ENCODE measurements at places on chromosomes 11 and 22.

- no peak for DNase-seq
Measured at GRCh38 chr11:129803533-129803932, 12.1 kb upstream of the TMEM45B start.

DNA sequence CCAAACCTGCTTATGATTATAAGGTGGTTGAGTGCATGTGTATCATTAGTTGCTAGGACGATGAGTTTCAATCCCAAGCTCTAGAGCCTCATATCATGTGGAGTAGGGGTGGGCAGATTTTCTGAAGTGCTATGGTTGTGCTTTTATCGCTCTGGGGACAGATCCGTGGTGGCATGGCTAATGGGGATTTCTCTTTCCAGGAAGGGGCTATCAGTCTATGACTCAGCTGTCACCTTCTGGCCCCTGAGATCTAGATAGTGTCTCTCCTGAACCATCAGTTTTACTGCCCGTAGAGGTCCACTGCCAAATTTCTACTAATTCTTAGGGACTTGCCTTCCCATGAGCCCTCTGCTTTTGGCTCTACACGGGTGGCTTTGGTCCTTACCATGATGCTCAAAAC is 51.8 kb downstream of the FDX1 start:
- DNase-seq: no peak

DNA sequence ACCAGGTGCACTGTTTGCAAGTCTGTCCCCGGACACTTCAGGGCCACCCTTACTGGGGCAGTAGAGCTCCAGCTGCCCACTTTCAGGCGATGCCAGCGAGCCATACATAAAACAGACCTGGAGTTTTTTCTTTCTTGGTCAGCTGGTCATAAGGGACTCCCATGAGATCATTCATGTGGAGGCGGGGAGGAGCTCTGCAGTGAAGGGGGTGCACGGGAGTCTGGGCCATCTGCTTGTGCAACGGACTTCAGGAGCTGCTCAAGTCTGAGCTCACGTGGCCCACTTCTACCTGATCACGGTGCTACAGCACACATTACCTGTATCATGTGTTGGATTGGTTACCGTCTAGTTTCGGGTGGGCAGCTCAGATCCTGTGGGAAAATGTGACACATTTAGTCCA is 9.2 kb upstream of the MRGPRF start:
- DNase-seq: no peak

GRCh38 chr11:68145120-68145866 is 24.1 kb upstream of the CHKA start:
- no peak for DNase-seq

- DNase-seq: no peak
Measured at GRCh38 chr11:66118847-66119246, 48.8 kb downstream of the PACS1 start.

DNA sequence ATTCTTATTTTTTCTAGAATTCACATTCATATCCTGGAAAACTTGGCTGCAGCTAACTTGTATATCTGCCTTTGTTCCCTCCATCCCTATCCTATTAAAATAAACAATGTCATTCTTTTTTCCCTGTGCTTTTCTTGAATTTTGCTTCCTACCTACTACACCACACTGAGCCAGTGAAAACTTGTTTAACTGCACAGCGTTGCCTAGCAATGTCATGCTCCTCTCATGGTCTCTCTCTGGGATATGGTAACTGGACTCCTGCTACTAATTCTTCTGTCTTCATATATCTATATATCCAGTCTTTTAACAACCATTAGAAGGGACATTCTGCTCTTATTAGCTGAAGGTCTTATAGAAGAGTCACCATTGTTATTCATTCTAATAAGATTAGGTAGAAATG is 434.4 kb downstream of the METTL15 start:
- DNase-seq: no peak

GRCh38 chr11:3667149-3668035 is 3.8 kb downstream of the CHRNA10 start:
- DNase-seq: no peak

DNA sequence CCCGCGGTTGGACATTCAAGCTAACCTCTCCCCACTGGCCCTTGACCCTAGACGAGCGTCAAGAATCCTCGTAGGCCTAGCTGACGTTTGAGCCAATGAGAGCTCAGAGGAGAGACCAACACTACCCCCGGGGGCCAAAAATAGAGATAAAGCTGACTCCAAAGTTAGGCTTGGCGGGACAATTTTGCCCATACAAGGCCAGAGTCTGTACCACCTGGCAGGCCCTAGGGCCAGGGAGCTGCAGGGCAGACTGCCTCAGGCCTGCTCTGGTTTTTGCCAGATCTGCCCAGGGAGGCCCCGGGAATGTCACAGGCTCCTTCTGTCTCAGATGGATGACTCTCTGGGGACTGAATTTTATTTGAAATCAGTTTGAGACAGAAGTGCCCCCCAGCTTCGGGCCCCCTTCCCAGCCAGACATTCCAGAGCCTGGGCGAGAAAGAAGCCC is 40.8 kb upstream of the ACCSL start:
- DNase-seq: no peak

DNA sequence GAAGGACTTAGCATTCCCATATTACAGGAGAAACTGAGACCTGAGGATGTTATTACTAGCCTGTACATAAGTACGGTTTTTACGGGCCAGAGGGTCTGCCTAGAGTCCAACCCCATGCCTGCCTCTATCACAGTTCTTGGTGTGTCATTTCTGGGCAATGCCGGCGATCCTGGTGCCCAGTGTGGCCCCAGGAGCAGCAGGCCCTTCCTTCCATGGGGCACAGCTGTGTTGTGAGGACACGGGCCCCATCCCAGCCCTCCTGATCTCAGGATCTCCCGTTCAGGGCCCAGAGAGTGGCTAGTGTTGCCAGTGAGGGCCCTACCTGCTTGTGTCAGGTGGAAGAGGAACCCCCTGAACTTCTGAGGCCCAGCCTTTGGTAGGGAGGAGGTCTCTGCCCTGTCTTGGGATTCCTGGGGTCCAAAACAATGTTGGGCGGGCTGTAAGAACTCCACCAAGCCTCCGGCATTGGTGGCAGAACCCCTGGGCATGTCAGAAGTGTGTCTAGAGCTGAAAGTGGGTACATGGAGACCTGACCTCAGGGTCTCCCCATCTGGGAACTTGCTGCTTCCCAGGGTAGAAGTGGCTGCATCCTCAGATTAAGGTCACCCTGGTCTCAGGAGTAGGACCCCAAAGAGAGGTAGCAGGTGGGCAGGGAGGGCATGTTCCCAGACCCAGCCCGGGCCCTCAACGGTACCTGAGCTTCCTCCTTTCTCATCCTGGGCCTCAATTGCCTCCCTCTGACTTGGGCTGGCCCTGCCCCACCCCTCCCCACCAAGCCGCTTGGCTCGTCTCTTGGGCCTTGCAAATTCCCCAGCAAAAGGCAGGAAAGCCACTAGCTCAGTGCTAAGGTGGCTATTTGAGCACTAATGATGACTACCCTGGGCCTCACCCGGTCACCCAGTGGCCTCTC is 74.6 kb upstream of the KCNQ1OT1 start:
- DNase-seq: no peak

DNA sequence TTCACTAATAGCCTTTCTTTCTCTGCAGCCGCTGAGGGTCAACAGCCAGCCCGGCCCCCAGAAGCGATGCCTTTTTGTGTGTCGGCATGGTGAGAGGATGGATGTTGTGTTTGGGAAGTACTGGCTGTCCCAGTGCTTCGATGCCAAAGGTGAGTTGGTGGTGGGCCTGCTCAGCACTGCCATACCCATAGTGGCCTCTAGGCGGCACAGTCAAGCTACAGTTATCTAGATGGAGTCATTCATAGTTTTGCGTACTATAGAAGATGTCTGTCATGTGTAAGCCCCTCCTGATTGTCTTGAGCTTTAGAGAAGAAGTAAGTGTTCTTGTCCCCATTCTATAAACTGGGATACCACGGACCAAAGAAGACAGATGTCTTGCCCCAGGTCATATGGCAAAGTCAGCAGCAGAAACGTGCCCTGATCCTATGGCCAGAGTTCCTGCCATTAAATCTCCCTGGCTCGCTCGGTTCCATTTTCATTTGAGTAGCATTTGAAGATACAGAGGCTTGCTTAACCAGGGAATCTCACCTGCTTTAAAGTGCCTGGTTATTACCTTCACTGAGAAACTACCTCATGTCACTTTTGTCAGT is 42.1 kb upstream of the CRTAM start:
- peak; percentile 41 for DNase-seq

DNA sequence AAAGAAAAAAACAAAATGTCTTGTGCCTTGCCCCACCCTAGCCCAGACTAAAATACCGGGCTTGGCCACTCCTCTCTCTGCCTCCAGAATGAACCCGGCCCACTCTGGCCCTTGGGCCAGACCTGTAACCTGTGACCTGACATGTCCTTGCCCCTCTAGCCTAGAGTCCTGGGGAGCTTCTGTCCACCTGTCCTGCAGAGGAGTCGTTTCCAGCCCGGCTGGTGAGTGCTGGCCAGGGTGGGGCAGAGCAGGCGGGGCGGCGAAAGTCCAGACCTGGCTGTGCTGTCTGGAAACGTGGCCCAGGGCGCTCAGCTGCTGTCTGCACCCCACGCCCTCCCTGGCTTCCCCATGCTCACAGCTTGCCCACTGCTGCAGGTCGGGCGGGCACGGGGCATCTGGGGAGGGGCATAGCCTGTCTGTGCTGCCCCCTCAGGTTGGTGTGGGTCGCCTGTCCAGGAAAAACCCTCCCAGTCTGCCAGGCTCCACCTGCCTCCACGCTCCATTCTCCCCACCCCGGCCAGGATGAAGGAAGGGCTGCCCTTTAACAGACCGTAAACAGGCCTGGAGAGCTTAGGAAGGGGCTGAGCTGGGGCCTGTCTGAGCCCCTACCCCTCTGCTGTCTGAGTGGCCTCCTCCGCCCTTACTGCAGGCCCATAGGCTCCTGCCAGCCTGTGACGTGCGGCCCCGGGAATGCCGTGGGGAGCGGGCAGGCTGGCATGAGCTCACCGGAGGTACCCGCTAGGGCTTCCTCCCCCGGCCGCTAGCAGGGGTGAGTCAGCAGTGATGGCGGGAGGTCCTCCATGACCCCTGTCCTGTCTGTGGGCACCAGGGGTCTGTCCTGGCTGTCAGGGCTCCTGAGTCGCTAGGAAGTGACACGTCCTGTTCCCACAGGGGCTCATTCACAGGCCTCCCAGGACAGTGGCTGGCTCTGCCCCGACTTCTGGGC is 1.9 kb downstream of the CD151 start:
- no peak for DNase-seq

GRCh38 chr22:47127441-47127871 is 365.0 kb downstream of the TBC1D22A start:
- no peak for DNase-seq

- peak; percentile 36 for DNase-seq
Measured at GRCh38 chr11:61509043-61510029, 787 bp downstream of the LRRC10B start.

DNA sequence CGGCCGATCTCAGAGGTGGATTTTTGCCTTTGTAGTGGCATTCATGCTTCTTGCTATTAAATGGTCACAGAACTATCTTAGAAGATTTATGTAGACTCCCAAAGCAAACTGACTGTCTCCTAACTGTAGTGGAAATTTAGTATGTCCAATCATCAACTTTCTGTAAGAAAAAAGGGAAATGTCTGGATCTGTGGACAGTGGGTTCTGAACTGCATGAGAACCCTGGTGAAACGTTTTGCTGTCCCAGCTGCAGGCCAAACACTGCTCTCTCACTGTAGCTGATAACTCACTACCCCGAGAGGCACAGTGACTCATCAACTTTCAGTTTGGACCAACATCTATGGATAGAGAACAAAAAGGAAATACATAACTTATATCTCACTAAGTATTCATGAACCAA is 387.1 kb downstream of the SOX6 start:
- no peak for DNase-seq

- no peak for DNase-seq
Measured at GRCh38 chr22:24588381-24588756, 4.5 kb downstream of the LRRC75B start.

DNA sequence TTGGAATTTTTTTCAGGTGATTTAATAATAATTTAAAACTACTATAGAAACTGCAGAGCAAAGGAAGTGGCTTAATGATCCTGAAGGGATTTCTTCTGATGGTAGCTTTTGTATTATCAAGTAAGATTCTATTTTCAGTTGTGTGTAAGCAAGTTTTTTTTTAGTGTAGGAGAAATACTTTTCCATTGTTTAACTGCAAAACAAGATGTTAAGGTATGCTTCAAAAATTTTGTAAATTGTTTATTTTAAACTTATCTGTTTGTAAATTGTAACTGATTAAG is 3.4 kb downstream of the MALAT1 start:
- DNase-seq: no peak
